ENCODE measurements at places on chromosomes 12 and 14.

- no peak for DNase-seq
Measured at GRCh38 chr14:48125654-48126053, 450.2 kb upstream of the MDGA2 start.

DNA sequence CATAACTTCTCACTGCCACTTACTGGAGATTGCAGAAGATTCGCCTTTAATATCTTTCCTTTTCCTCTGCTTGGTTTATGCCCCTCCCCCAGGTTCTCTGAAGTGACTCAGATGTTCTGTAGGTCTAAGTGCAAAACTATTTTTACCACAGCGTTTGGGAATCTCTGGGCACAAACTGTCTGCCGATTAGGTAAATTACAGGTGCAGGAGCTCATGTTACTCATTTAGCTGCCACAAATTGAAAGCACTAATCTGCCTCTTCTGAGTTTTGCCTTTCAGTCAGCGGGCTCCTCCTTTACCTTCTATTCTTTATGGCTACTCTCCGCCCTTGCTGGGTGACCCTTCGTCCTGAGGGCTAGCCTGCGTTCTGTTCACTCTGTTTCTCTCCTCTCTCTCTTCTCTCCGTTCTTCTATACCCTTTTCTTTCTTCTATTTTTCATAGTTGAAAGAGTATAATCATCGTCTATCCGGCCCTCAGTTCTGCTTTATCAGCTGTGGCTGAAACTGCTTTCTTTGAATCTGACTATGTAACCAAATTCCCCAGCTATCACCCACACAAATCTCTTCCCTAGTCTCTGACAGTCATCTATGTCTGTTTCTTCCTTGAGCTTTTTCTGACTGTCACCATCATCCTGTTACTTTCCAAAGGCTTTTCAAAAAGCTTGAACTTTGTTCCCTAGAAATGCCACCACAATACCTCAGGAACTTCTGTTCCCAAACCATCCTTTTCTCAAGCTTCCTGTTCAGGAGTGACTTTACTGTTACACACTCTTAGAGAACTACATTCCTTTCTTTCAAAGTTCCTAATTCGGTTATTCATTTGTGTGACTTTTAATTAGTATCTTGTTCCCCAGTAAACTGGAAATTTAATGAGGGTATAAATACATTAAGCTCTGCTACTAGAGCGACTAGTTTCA is 4.3 kb upstream of the MYF6 start:
- DNase-seq, result no peak

DNA sequence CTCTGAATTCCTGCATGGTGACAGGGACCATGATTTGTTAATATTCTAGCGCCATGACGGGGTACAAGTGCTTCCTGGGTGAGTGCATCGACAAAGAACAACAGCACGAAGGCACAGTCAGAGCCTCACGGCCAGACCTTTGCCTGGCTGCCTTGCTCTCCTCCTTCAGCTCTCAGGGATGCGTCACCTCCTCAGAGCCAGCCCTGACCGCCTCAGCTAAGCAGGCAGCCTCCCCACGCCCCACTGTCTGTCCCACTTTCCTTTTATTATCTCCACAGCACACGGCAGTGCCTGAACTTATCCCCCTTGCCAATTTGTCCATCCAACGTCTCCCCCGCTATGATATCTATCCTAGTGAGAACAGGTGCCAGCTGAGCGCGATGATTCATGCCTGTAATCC is 16.5 kb upstream of the FZD10 start:
- DNase-seq, result no peak

GRCh38 chr12:131196220-131196619 is 242.5 kb downstream of the ADGRD1 start:
- DNase-seq, result no peak

- DNase-seq, result no peak
Measured at GRCh38 chr14:102910442-102910841, 12.0 kb upstream of the AMN start.

GRCh38 chr14:106051796-106052195 is 525.4 kb downstream of the TMEM121 start:
- no peak for DNase-seq

GRCh38 chr12:1343422-1343821 is 251.0 kb downstream of the FBXL14 start:
- DNase-seq, result no peak

DNA sequence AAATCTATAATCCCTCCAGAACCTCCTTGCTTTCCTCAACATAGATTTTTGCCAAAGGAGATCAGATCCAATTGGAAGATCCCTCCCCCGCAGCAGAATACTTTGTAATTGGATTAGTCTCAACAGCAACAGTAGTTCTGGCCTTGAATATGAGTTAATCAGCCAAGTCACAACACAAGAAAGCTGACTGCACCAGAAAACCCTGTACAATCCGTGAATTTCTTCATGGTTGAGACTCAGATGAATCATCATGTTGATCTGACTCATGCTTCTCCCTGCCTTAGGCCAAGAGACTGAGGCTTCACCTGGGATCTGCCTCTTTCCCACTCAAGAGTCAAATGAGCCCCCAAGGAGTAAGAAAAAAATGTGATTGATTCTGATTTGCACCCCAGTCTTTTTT is 3.0 kb upstream of the METTL17 start:
- no peak for DNase-seq

DNA sequence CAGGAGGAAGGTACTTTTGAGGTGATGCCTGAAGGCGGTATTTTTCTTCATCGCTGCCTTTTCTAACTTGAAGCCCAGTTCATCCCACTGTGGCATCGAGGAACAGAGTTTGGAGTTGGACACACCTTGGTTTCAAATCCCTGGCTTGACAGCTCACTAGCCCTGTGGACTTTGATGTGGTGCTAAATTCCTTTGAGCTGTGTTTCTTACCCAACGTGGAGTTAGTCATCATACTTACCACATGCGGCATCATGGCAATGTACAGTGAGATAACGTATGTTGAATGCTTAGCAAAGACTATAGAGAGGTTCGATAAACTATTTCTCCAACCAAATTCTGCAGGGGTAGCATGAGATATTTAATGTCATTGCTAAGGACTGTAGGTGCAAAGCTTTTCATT is 3.4 kb downstream of the PLEKHG3 start:
- DNase-seq, result no peak

- DNase-seq, result no peak
Measured at GRCh38 chr12:95480230-95480629, 6.3 kb downstream of the METAP2 start.

DNA sequence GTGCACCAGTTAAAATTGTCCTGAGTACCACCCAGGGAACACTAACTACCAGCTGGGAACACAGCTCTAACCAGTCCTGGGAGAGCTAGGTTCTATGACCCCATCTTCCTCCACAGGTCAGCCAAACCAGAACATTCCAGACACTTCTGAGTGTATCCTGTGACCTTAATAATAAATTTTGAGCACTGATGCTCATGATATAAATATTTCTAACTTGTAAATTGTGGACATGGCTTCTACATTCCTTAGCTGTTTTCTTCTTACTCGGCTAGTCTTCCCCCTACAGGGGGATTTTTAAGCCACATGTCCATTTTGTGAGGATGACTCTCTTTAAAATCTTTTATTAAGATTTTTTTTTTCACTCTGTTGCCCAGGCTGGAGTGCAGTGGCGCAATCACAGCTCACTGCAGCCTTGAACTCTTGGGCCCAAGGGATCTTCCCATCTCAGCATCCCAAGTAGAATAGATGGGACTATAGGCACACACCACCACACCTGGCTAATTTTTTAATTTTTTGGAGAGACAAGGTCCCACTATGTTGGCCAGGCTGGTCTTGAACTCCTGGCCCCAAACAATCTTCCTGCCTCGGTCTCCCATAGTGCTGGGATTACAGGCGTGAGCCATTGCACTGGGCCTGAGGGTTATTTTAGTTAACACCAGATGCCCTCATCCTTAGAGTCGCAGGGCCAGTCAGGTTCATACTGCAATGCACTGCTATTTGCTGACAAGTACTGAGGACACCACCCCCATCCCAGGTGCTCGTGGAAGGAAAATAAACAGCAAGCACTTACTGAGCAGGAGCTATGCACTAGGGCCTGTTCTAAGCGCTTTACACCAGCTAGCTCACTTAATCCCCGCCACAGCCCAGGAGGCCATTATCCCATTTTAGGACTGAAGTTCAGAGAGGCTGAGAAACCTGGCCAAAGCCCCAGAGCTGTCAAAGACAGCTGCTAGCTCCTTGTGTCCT is 142.6 kb upstream of the NCOR2 start:
- DNase-seq, result no peak

DNA sequence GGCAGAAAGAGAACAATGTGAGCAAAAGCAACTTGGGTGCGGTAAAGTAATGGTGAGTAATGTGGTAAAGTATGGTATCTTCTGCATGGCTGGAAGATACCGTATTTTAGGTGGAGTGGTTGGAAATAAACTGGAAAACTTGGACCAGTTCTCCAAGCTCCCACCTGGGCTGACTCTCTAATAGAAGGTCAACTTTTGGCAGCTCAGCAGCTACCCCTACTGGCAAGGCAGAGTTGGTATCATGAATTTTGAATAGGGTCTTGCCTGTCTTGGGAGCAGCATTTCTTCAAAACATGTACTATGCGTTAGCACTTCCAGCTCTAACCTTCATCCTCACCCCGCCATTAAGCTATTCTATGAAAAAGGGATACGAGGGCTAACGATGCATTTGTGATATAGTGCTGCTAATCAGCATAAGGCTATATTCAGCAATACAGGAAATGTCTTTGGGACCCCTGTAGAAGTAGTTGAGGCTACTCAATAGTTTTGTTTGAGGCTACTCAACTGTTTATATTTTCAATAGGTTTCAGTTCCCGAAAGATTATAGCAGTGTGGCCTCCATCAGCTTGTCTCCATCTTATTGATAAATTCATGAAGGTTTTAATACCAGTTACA is 276.3 kb upstream of the FAR2 start:
- DNase-seq, result peak; percentile 3

- no peak for DNase-seq
Measured at GRCh38 chr12:14920475-14921126, 17.7 kb downstream of the ERP27 start.

- no peak for DNase-seq
Measured at GRCh38 chr12:104583301-104583700, 126.6 kb downstream of the CHST11 start.

GRCh38 chr12:11875414-11875935 is 195.3 kb upstream of the BCL2L14 start:
- no peak for DNase-seq

DNA sequence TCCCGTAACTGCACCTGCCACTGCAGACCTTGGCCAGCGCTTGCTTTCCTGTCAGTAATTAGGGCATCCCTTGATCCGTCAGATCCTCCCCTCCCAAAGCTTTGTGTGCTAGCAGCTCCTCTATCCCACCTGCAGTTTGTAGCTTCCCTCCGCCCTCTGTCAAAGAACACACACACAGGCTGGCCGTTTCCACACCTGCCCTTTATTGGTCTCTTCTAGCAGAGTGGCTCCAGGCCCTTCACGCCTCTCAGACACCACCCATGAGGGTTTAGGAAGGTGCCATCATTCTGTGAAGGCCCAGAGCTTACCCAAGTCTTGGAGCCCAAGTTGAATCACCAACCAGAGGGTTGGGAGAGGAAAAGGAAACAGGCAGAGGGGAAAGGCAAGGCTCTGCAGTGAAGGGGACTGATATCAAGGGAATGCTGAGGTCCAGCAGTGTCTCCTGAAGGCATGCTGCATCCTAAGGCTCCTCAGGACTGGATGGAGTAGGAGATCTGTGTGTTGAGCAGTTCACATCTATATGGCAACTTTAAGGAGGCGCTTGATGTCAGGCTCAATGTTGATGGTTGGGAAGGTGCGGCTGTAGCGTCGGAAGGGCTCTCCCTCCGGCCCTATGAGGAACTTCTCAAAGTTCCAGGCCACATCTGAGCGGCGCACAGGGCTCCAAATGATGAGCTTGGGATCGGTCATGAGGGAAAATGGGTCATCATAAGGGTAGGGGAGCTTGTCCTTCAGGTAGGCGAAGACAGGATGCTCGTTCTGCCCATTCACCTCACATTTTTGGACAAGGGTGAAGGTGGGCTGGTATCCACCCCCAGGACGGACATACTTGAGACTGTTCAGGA is 3.4 kb downstream of the GPX2 start:
- no peak for DNase-seq

DNA sequence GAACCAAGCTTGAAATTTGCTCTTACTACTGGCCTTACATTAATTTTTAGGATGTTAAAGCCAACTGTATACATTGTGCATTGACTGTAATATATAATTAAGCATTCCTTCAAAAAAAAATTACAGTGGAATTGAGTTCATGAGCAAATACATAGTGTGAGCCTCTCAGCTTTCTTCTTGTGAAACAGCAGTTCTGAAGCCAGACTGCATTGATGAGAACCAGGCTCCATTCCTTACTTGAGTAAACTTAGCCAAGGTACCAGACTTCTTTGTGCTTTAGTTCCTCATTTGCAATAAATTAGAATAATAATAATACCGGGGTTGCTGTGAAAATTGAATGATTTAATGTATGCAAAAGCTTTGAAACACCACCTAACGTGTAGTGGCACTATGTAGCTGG is 169.5 kb downstream of the ANO4 start:
- DNase-seq, result no peak

GRCh38 chr12:111596985-111597830 is 1.9 kb downstream of the ATXN2 start:
- peak; percentile 24 for DNase-seq

- no peak for DNase-seq
Measured at GRCh38 chr12:127389923-127390322, 877.0 kb upstream of the TMEM132C start.

- DNase-seq, result no peak
Measured at GRCh38 chr12:63821781-63822251, 22.7 kb upstream of the SRGAP1 start.

GRCh38 chr14:38105106-38105702 is 102.5 kb upstream of the SSTR1 start:
- DNase-seq, result no peak

- DNase-seq, result no peak
Measured at GRCh38 chr12:5242440-5242839, 189.5 kb upstream of the NTF3 start.

DNA sequence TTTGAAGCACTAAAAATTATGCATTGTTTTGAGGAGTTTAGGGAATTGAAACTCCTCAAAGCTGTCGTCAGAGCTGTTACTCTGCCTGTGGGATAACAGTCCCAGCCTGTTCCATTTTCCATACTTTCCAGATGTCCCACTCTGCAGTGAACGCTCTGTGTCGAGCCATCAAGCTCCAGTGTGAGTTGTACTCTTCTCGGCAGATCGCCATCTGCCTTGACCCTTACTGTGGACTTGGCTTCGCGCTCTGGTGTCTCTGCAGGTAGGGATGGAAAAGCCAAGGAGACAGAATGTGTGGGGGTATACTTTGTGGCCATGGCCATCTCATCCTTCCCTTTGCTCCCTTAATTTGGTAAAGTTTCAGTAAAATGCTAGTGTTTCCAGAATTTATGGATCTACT is 35.5 kb upstream of the ATF1 start:
- DNase-seq, result no peak

GRCh38 chr12:13008741-13009380 is 8.8 kb upstream of the HEBP1 start:
- DNase-seq, result no peak

GRCh38 chr12:103313894-103314293 is 181.9 kb downstream of the C12orf42 start:
- DNase-seq, result no peak

Data from hematopoietic multipotent progenitor cell treated with erythropoietin and hydrocortisone succinate and interleukin-3 and kit ligand, for 15 days (in vitro differentiated cells).